ENCODE measurements at places on chromosomes 3 and 15. TPM values are rescaled to one million over a fixed set of nuclear protein-coding genes. Genes with fewer than 3 reads are reported as not detected.

DNA sequence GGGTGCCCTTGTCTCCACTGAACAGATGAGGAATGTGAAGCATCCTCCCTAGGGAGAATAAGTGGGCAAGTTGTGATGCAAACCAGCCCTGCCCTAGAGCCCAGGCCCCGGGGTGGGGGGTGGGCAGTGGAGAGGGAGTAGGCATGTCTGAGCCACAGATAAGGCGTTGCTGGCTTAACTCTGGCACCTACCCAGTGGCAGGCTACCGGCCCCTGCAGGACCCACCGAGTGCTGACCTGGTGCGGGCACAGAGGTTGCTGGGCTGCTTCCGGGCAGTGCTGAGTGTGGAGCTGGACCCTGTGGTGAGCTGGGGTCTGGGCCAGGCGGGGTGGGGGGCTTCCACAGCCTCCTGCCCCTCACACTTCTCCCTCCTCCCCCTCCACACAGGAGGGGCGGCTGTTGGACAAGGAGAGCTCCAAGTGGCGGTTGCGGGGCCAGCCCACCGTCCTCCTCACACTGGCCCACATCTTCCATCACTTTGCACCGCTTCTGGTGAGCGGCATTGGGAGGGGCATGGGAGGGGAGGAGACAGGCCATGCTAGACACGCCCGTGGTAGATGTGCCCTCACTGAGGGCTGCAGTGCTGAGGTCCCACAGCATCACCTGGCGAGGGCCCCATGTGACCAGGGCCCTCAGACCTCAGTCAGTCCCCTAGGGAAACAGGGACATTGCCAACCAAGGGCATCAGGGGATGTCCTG lies 10.1 kb downstream of the RNF123 start:
- H3K4me1 ChIP-seq: no peaks in the 10 kb centered on the region
- no peaks in the 10 kb centered on the region for H3K27me3 ChIP-seq
- no peaks in the 10 kb centered on the region for H3K36me3 ChIP-seq
- DNase-seq: no peak
- no peak overlapping the region for H3K4me3 ChIP-seq

GRCh38 chr3:101042996-101043686 lies 49.9 kb upstream of the ABI3BP start:
- no peaks in the 10 kb centered on the region for H3K27me3 ChIP-seq
- H3K4me1 ChIP-seq: no peaks in the 10 kb centered on the region
- no peak for DNase-seq
- H3K27ac ChIP-seq: no peak overlapping the region

DNA sequence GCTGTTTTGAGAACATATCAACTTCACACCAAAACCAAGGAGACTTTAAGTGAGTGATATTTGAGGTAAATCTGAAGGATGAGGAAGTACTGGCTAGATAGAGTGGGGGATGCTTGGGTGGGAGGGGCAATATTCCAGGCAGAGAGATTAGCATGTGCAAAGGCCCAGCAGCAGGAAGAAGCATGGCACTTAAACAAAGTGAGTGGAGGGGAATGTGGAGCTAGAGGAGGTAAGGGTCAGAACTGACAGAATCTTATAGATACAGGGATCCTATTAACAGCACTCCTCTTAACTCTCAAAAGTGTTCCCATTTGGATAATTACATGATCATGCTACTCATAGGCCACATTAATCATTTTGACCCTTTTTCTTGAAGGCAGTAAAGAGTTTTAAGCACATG lies 41.4 kb upstream of the SPRED1 start:
- no peaks in the 10 kb centered on the region for H3K27me3 ChIP-seq
- no peak overlapping the region for H3K27ac ChIP-seq
- no peaks in the 10 kb centered on the region for H3K36me3 ChIP-seq
- no peak overlapping the region for H3K4me3 ChIP-seq
- peaks cover 11% of the 10 kb centered on the region for H3K4me1 ChIP-seq

The CCDC54 gene
- total RNA-seq: not detected
